ENCODE measurements at places on chromosomes 13 and 19. TPM values are rescaled to one million over a fixed set of nuclear protein-coding genes. Genes with fewer than 3 reads are reported as not detected.

Gene COX7A1
- total RNA-seq, result 17.0 TPM

Gene PLVAP
- total RNA-seq, result 0.09 TPM

Gene WASF3
- total RNA-seq, result 13.5 TPM

Gene PNMA8B
- total RNA-seq, result 6.3 TPM

Measured in fibroblast of the aortic adventitia (primary cell).